Hepatocyte (in vitro differentiated cells): ENCODE measurements at places on chromosomes 6 and 20. TPM values are rescaled to one million over a fixed set of nuclear protein-coding genes. Genes with fewer than 3 reads are reported as not detected.
A peak's percentile ranks its signal among the peaks of the same experiment; 100 is the strongest.

DNA sequence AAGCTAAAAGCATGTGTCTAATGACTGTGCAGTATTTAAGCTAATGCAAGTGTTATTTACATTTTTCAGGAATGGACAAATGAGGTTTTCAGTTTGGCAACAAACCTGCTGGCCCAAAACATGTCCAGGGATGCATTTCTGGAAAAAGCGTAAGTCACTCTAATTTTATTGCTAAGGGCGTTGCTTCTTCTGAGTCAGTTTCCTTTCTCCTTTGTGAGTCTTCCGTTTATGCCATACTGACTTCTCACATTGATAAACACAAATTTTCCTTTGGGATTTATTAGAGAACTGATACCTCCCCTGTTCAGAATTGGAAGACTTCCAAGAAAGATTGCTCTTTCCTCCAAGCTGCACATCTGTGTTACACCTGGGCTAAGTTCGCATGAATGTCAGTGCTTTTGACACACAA lies 422.9 kb upstream of the PLCB4 start:
- DNase-seq: no peak

DNA sequence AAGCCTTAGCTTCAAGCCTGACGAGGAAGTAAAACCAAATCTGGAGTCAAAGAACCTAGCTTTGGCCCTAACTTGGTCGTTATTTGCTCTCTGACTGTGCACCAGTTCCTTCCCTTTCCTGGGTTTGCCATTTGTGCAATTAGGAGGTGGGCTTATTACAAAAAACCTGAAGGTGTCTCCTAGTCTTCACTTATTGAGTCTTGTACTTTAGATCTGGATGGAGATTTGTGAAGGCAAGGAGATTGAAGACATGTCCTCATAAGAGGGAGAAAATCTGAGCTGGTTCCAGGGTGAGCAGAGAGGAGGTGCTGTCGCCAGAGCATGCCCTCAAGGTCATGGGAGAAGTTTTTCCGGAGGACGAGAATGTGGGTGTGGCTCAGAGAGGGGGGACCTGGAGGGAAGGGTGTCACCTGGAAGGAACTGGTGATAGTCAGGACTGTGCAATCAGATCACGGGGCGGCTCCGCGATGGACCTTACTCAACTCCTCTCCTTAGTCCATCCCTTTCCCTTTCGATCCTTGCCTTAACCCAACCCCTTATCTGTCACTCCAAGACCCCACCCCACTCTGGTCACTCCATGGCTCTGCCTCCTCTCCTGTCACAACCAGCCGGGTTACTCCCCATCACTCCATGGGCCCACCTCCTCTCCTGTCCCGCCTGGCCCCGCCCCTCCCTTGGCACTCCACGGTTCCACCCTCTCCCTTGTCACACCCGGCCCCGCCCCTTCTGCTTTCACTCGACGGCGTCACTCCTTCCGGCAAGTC lies 588 bp upstream of the ACSS2 start:
- peak; percentile 99 for DNase-seq

The RAMACL gene
- total RNA-seq: 1.1 and 1.6 TPM in 2 replicates

The TPBG gene
- 24.8 and 32.0 TPM in 2 replicates for total RNA-seq
